Cardiac muscle cell (in vitro differentiated cells and primary cell): ENCODE measurements at places on chromosomes 2 and 18. TPM values are rescaled to one million over a fixed set of nuclear protein-coding genes. Genes with fewer than 3 reads are reported as not detected.

EIF2AK3 gene
- total RNA-seq = 9.0 and 14.1 TPM in 2 replicates

TMEM198 gene
- total RNA-seq = 6.7 and 7.4 TPM in 2 replicates

COL5A2 gene
- total RNA-seq = 51.1 and 59.8 TPM in 2 replicates

DNAH6 gene
- 0.18 and 0.66 TPM in 2 replicates for total RNA-seq

TNS1 gene
- total RNA-seq = 44.3 and 45.0 TPM in 2 replicates

FAM237A gene
- not detected in 2 replicates for total RNA-seq

SLC19A3 gene
- 0.04 and 0.12 TPM in 2 replicates for total RNA-seq

TUBA3E gene
- not detected in 2 replicates for total RNA-seq

CERS6 gene
- total RNA-seq = 23.4 and 26.6 TPM in 2 replicates

GRHL1 gene
- total RNA-seq = 1.3 and 1.5 TPM in 2 replicates

INHBB gene
- total RNA-seq = not detected in 2 replicates

FNDC4 gene
- total RNA-seq = 39.4 and 53.4 TPM in 2 replicates

CGREF1 gene
- 0.48 and 1.8 TPM in 2 replicates for total RNA-seq

PPP4R3B gene
- 19.5 and 31.1 TPM in 2 replicates for total RNA-seq
